ENCODE measurements at places on chromosomes 1 and 21.

GRCh38 chr21:42384989-42385388 is 10.9 kb downstream of the TMPRSS3 start:
- no peak for DNase-seq

DNA sequence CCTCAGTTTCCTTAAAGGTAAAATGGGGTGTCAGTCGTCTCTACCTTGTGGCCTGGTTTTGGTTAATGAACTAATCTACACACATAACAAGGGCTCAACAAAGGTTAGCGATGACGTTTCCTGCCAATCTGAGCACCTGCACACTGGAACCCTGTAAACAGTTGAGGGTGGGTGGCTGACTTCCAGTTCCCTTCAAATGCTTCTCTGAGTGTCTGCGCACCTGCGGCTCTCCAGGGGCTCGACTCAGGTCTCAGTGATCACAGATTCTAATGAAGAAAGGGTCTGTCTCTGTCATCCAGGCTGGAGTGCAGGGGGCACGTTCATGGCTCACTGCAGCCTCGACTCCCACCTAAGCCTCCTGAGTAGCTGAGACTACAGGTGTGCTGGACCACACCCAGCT is 3.3 kb upstream of the AGPAT3 start:
- no peak for DNase-seq

DNA sequence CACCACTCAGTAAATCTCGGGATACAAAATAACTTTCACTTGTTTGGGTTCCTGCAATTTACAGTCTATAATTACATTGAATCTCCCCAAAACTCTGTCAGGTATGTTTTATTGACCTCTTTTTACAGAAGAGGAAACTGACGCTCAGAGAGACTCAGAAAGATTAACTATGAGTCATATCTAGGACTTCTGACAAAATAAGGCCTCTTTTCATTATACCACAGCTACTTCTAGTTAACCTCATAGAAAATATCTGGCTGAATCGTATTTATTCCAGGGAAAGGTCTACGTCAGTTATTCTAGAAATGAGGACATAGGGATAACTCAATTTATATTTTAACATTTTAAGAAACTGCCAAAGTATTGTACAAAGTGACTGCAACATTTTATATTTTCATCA is 211.1 kb upstream of the FAM78B start:
- DNase-seq: no peak

DNA sequence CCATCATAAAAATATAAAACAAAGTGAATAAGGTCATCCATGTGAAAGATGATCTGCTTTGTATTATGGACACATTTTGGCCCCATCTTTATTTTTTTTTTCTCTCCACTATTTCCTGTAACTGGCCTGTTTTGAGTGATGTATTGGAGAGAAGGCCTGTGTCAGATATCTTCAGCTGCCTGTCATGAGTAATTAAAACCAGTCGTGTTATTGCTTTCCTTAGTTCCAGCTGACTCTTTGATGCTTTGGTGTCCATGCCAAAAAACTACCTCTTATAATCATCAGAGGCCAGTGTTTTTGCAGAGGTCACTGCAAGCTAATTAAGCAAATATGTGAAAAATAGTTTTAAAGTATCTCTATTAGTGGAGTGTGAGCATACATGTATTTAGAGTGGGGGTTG is 29.7 kb downstream of the NTMT2 start:
- no peak for DNase-seq

GRCh38 chr1:217542837-217543236 is 88.1 kb downstream of the GPATCH2 start:
- no peak for DNase-seq

DNA sequence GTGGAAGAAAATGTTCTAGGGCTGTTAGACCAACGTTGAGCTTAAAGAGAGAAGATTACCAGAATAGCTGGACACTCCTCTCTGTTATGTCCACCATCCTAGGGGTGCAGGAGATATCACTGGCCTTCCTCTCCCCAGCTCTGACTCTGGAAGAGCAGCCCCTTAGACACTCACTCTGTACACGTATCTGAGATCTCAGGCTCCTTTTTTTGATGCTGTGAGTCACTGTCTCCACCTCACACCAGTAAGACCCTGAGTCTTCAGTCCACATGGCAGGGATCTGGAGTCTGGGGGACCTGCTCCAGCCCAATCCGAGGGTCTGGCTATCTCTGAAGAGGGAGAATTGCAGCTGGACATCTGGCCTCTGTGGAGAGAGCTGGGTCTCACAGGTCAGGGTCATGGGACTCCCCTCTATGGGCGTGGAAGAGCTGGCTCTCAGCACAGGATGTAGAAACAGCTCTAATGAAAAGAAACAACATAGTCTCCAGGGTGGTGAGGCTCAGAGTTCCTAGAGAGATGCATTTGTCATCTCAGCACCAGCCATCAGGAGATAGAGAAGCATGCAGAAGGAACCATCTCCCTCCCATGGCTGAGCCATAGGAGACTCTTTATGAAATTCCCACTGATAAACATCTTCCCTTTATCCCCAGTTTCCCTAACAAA is 3.5 kb downstream of the FCRL3 start:
- DNase-seq: no peak

- no peak for DNase-seq
These were observed 178.3 kb downstream of the CACNA1E start for GRCh38 chr1:181661569-181661968.

GRCh38 chr1:87927391-87928280 is 599.0 kb downstream of the LMO4 start:
- DNase-seq: no peak

DNA sequence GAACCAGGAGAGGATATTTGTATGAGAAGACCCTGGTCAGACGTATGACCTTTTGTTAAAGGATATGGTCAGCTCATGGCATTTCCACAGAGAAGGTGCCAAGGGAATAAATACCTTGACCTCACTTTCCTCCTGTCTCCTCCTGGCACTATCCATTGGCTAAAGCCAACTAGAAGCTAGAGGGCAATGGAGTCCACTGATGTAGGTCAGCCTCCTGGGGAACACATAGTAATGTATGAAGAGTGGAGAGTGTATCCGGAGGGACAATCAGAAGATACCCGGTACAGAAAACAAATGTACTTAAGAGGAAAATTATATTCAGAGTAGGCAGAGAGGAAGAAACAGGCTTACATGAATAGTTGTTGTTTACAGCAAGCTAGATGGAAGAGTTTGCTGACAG is 698 bp upstream of the NTMT2 start:
- no peak for DNase-seq

DNA sequence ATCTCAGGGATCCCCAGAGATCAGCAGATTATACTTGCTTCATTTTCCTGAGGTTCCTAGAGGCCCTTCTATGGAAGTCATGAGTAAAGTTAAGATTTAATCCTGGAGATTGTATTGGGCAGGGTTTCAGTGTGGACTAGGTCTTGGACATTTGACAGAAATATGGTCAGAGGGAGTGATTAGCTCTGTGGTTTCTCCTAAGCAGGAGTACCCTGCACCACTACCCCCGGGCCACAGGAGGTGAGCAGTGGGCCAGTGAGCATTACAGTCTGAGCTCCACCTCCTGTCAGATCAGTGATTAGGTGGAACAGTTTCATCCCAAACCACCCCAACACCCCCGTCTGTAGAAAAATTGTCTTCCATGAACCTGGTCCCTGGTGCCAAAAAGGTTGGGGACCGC is 43.2 kb downstream of the PHACTR4 start:
- DNase-seq: no peak

DNA sequence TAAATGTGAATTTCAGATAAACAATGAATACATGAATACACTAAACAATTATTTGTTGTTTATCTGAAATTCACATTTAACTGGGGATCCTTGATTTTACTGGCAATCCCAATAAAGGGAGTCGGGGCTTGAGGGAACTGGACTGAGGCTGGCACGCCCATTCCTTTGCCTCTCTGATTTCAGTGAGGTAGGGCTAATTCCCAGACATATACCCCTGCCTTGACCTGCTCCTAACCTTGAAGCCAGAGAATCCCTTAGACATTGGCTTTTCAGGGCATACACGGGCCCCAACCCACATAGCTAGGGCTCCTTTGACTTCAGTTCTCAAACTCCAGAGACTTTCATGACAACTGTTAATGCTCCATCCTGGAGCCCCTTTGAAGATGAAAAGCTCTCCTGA is 10.8 kb upstream of the UTP25 start:
- no peak for DNase-seq

All from activated naive CD4-positive, alpha-beta T cell (primary cell).